ENCODE measurements at places on chromosomes 6 and 20. TPM values are rescaled to one million over a fixed set of nuclear protein-coding genes. Genes with fewer than 3 reads are reported as not detected.

JAG1 gene
- total RNA-seq: 0.30 TPM

- no peaks in the 10 kb centered on the region for H3K27me3 ChIP-seq
- H3K27ac ChIP-seq: no peak overlapping the region
- H3K4me1 ChIP-seq: no peaks in the 10 kb centered on the region
- no peak overlapping the region for H3K4me3 ChIP-seq
- no peaks in the 10 kb centered on the region for H3K36me3 ChIP-seq
- no peak for DNase-seq
These were observed 12.1 kb downstream of the LGSN start for GRCh38 chr6:63307581-63308246.

DNA sequence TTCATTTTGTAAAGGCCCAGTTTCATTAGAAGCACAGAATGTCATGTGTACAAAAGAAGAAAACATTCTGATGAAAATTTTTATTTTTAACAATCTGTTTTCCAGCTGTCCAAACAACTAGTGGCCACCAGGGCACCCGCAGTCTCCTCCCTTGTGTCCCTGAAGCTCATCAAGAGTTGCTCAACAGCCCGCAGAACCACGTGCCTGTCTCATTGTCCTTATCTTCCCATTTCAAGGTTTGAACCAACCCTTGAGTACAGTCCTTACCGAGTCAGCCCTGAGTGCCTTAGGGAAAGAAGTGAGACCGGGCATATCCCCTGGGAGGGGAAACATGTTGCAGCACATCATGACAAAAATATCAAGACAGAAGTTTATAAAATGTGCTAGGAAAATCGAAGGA, 15.9 kb upstream of the ZNF133 start:
- peaks cover 31% of the 10 kb centered on the region for H3K27me3 ChIP-seq
- DNase-seq: no peak
- H3K4me1 ChIP-seq: peaks cover 8% of the 10 kb centered on the region
- H3K4me3 ChIP-seq: no peak overlapping the region

MED23 gene
- total RNA-seq: 32.1 TPM

- no peaks in the 10 kb centered on the region for H3K27me3 ChIP-seq
- H3K27ac ChIP-seq: no peak overlapping the region
- H3K4me3 ChIP-seq: no peak overlapping the region
- H3K4me1 ChIP-seq: no peaks in the 10 kb centered on the region
- H3K36me3 ChIP-seq: no peaks in the 10 kb centered on the region
- no peak for DNase-seq
These were observed 273.9 kb downstream of the RFPL4B start for GRCh38 chr6:112620812-112621569.

Measured in activated CD4-positive, alpha-beta memory T cell treated with anti-CD3 and anti-CD28 coated beads, Interleukin-2, amount 10 ng/mL, durations not matched to agents 7 days and 5 days (primary cell).